Body of pancreas (tissue), 4 donors: ENCODE measurements at places on chromosomes 3 and 15.

DNA sequence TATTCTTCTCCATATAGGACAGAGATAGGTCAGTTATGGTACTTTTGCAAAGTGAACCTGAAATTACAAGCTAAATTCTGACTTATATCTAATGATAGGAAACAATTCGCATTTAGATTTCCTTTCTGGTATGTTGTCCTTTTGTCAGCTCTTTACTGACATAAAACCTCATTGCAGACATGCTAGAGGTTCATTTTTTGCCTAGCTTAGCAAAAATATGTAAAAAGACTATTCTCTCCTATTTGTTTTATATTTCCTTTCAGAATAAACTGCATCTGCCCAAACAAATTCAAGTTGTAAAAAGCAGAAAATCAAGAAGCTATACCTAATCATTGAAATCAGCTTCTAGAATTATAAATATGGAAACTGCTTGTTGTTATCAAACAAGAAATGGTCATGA is 168.7 kb downstream of the PPM1L start:
- no peak for DNase-seq

DNA sequence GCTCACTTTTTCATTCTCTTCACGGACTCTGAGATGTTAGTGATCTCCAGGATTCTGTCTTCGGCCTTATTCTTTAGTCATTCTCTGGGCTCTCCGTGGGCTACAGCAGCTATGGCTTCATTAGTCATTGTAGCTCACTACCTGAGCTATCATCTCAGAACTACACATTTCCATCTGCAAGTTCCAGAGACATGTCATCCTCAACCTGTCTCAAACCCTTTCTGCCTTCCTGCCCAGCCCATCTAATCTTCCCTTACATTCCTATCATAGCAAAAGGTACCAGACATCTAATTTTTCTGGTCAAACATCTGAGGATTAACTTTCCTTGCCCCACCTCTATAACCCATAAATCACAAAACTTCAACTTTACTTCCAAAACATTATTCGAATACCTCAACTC is 13.2 kb downstream of the TSPAN3 start:
- DNase-seq: no peak

DNA sequence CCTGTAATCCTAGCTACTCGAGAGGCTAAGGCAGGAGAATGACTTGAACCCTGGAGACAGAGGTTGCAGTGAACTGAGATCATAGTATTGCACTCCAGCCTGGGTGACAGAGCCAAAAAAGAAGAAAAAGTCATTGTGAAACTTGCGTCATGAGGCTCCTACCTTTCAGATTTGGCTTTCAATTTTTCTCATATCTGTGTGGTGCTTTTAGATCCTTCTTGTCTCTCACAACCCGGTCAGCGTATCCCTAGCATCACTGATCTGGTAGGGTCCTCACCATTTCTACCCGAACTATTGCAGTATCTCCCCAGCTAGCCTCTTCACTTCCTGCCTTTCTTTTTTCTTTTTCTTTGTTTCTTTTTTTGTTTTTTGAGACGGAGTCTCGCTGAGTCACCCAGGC is 21.6 kb upstream of the GCNT3 start:
- DNase-seq: no peak

DNA sequence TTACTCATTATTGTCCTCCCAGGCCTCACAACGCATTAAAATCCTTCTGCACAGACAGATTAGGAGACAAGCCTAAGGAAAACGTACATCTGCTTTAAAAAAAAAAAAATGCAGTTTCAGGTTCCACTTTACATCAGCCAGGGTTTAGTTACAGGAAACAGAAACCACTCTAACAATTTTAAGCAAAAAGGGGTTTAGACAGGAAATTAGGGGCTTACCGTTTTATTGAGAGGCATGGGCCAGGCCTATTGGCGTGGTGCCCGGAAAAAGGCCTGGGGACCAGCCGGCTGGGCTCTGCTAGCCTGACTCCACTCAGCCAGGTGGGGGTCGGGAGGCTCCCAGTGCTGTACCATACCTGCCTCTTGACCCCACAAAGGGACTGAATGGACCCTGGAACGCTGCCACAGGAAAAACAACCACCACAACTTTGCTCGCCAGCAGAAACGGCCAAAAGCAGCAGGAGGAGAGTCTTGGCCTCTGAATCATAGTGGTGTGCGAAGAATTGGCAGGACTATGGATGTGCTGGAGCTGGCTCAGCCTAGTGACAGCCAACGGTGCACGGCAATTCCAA is 124.3 kb downstream of the CHSY1 start:
- peak; percentile 54 for DNase-seq

DNA sequence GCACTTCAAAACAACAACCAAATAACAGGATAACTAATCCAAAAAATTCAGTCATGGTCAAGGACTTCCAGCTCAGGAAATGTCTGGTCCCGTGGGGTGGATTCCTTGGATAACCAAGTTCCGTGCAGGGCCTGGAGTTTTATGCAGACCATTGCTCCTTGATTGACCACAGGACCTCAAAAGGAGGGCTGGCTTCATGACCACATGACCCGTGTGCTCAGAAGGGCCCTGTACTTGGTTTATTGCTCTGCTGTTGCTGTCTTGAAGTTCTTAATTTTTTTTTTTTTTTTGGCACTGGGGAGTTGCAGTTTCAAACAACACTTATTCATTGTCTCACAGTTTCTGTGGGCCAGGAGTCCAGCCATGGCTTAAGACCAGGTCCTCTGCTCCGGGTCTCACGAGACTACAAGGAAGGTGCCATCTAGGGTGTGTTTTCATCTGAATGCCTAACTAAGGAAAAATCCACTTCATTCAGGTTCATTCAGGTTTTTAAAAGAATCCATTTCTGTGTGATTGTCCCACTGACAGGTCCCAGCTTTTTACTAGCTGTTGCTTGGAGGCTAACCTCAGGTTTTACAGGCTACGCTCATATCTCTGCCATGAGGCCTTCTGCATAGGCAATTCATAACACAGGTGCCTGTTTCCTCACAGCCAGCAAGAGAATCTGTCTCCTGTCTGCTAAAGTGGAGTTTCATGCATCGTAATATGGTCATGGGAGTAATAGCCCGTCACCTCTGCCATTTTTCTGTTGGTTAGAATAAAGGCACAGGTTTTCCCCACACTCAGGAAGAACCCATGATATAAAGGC is 65.3 kb downstream of the FLNB start:
- no peak for DNase-seq

GRCh38 chr3:49244581-49245205 is 32.3 kb downstream of the C3orf62 start:
- peak; percentile 41 for DNase-seq

GRCh38 chr3:192409201-192409837 is 318.0 kb downstream of the FGF12 start:
- DNase-seq: no peak

GRCh38 chr3:18444595-18445400 is 19.7 kb upstream of the SATB1 start:
- DNase-seq: peak; percentile 80

- DNase-seq: no peak
Observed at GRCh38 chr3:146640955-146641867, 36.1 kb upstream of the PLSCR5 start.

GRCh38 chr3:197203714-197204146 is 94.7 kb downstream of the DLG1 start:
- no peak for DNase-seq

DNA sequence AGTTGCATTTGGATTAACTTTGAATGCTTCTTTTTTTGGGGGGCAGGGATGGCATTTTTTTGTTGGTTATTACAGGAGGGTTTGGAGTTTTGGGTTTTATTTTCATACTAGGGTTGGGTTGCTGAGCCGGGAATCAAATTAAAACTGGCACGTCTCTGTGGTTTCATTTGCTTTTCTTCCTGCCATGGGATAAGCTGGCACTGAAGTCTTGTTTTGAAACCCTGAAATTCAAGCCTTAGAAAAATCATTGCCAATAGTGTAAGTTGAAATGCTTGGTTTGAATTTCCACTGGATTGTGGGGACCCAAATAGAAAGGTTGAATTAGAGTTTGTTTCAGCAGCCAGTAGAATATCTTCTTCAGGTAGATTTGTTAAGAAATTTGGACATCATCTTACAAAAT is 193.1 kb upstream of the DCBLD2 start:
- DNase-seq: no peak

GRCh38 chr3:30526031-30526430 is 80.4 kb upstream of the TGFBR2 start:
- no peak for DNase-seq

DNA sequence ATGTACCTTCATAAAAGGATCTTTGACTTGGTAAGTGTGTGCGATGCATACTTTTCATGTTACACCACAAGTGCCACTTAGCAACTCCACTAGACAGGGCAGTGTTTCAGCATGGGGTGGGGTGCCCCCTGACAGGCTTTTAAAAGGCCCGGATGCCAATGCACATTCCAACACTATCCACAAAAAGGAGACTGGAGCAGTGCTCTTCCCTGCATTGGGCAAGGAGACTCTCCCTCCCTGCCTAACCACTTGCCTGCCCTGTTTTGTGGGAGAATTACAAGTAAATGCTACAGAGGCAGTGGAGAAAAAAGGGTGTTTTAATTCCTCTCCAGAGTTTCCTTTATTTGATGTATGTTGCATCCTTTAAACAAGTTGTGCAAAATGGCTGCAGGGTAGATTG is 1.7 kb upstream of the RARB start:
- DNase-seq: no peak

GRCh38 chr15:85534031-85534430 is 153.6 kb downstream of the AKAP13 start:
- DNase-seq: no peak

GRCh38 chr15:99614749-99615288 is 49.0 kb downstream of the MEF2A start:
- DNase-seq: no peak

DNA sequence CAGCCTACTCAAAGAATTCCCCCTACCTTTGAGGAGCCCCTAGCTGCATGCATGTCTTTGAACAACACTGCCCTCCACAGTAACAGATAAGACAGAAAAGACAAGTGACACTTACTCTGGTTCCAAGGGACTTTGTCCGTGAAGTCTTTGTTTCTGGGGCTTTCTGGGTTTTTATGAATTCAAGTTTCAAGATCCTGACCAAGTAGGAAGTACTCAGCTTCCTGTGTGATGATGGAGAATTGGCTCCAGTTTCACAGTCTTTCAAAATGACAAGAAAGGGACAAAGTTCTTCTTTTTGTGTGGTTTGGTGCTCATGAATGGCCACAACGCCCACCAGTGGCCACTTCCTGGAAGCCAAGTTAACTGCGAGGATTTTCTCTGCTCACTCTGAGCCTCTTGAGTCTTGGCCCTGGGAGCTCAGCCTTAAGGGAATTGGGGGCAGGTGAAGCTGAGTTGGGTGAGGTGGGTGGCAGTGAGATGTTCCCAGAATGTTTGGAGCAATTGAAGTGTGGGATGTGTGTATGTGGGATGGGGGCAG is at the start of gene CCR1:
CCR1 (minus strand) TSS at position 147 of the 538 bp plus-strand sequence. CDS start 4,000 bp downstream, outside the sequence.
- peak; percentile 33 for DNase-seq

DNA sequence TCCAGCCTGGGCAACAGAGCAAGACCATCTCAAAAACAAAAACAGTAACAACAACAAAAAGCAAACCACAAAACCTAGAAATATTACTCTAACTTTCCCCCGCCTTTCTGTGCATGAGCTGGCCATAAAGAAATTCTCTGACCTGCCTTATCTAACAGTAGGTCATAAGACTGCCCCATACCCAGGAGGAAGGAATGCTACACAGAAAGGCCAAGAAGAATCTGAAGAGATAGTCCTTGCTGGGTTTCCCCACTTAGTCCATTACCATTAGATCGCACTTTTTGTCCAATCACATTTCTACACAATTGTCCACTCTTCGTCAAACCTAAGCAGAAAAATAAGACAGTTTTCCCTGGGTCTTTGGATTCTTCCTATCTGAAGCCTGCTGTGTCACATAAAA is 23.5 kb downstream of the CIAO2A start:
- DNase-seq: no peak

DNA sequence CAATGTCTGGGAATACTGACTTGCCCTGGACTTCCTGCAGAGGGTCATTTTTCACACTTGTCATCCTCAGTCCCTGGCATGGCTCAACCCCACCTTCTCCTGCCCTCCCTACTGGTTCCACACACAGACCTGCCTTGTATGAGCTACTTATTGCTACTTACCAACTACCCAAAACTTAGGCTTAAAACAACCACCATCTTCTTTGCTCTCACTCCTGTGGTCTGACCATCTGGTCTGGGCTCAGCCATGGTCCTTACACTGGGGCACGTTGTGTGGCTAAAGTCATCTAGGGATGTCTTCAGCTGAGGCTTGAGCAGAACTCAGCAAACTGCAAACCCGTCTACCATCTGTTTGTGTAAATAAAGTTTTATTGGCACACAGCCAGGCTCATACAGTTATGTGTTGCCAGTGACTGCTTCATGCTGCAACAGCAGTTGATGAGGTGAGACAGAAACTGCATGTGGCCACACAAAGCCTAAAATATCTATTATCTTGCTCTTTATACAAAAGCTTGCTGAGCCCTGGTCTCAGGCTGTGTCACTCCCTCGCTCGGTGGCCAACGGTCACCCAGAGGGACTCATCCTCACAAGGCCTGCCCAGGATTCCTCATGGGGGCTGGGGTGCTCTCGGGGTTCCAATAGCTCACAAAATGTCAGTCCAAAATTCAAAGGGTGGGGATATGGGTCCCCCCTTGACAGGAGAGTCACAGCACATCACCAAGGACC is 43.5 kb downstream of the KLF15 start:
- no peak for DNase-seq

DNA sequence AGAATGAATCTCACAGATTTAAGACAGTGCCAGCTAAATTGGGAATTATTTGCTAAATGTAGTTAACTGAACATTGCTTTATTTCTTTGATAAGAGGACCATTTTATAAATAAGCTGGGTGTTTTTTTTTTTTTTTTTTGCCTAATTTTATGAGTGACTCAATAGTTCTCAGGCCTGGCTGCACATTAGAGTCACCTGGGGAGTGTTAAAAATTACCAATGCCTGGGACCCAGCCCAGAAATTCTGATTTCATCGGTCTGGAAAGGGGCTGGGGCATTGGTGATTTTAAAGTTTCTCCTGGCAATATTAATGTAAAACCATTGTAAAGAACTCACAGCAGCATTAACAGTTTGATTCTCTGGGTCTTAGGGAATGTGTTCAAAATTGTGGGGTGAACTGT is 51.2 kb upstream of the PHLDB2 start:
- DNase-seq: no peak

- DNase-seq: no peak
Observed at GRCh38 chr15:42032376-42033213, 11.8 kb upstream of the PLA2G4E start.

DNA sequence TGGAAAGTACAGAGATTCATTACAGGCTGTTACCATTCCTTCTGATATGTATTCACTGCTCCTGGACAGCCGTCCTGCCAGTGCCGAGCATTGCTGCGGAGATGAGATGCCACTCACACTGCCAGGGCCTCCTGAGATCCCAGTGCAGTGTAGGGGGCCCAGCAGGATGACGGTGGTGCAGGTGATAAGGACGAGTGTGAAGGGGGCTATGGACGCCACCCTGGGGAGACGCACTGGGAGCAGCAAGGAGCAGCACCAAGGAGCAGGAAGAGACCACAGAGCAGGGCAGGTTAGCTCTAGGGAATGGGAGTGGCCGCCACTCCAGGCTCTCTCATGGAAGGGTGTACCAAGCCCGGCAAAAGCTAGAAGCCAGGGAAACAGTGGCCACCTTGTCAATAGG is 4.0 kb upstream of the KLF15 start:
- DNase-seq: no peak
